ENCODE measurements at places on chromosomes 3 and 15.

GRCh38 chr3:174541708-174542315, 317.3 kb upstream of the NAALADL2 start:
- no peak for DNase-seq

DNA sequence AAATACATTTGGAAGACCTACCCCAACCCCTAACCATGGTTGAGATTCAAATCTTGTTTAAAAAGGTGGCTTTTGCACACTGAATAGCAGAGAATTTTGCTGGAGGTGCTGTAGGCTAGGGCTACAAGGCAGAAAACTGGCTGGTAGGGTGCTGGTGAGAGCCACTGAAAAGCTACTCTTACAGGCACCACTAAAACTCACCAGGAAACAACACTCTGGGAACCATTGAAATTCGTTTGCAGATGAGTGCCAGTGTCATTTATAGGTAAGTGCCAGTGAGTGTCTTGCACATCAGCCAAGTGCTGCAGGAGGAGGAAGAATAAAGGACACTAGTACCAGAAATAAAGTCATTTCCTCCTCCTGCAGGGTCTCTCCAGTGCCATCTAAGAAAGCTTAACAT, 610.2 kb downstream of the ZNF385D start:
- DNase-seq, result no peak

GRCh38 chr3:77279276-77279675, 239.4 kb downstream of the ROBO2 start:
- DNase-seq, result no peak

GRCh38 chr3:140924097-140924873, 17.4 kb upstream of the SLC25A36 start:
- DNase-seq, result no peak

GRCh38 chr15:25543196-25543595, 104.4 kb upstream of the UBE3A start:
- no peak for DNase-seq

- DNase-seq, result no peak
These were observed 307.2 kb upstream of the CNTN3 start for GRCh38 chr3:74921676-74922075.

DNA sequence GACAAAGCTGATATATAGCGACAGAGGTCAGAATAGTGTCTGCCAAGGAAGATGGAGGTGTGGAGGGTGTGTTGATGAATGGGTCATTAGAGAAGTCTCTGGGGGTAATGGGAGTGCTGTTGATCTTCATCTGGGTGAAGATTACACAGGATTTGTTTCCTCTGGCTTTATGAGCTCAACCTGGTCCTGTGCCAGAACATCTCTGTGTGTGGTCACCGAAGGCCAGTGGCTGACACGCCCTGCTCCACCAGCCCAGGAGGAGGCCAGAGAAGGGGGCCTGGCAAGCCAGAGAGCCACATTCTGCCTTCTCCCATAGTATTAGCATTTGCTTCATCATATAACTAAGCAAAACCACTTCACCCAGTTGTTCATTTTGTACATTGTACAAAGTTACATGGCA, 121.1 kb downstream of the ZNF621 start:
- no peak for DNase-seq

DNA sequence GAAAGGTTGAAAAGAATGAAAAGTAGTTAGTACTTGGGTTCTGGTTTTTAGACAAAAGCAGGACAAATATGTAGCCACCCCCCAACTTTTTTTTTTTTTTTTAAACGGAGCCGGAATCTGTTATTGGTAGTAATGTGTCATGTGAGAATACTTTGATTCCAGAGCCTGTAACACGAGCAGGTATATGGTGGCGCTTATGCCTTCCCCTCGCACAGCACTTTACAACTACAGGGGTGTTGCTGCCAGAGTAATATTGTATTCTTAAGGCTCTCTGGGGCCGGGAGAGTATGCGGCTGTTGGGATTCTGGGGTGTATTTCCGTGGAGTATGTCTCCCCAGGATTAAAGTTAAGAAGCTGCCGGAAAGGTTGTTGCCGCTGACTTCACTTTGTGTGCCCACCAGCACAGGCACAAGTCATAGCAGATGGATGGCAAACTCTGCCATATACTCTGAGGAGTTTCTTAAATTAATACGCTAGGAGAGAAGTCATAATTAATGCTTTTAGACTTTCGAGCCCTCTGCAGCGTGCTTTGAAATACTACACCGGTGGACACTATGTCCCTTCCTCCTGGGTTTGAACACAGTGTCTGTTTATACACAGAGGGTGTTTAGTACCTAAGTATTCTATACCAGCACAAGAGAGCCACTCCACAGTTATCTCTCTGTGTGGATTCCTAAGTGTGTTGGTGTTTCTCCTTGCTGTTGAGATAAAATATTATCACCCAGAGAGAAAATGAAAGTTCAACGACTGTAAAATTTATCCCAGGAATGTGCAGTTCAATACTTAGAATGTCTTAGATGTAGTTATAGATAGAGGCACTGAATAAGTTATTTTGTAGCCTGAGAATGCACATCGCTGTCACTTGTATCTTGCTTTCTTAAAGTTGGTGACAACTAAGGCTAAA, 1.4 kb downstream of the MBNL1 start:
- peak; percentile 30 for DNase-seq

- peak; percentile 87 for DNase-seq
These were observed 23.2 kb upstream of the TATDN2 start for GRCh38 chr3:10224794-10225665.

DNA sequence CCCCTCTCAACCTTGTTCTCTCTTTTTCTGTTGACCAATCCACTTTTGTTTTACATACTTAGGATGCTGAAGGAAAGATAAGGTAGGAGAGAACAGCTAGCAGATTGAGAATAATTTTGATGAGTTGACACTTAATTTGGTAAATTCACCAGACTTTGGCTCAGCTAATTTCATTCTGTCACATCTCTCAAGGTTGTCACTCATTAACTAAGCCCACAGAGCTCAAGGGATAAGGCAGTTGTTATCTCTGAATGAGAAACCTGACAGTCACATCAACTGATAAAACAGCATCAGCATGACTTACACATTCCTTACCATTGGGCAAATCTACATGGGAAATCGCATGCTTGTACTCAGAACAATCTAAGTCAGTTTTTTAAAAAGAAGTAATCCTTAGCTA, 591.4 kb downstream of the NLGN1 start:
- DNase-seq, result no peak

DNA sequence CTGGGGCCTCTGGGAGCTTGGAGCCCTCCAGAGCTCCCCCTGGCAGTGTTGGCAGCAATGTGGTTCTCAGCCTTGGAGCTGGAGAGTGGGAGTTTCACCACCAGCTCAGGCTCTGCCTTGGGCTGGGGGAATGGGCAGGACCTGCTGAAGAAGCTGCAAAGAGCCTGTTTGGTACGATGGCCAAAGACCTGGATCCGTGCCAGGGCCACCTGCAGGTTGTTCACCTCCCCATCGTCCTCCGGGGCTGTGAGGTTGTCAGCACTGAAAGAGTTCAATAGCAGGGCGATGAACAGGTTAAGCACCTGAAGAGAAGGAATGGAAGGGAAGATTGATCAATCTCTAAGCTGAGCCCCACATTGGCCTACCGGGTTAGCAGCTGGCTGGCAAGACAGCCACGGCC, 77.3 kb upstream of the SCN5A start:
- DNase-seq, result no peak

GRCh38 chr3:67495751-67496150, 158.7 kb downstream of the SUCLG2 start:
- no peak for DNase-seq

- DNase-seq, result no peak
These were observed 98.1 kb downstream of the LRRK1 start for GRCh38 chr15:101017093-101017754.

GRCh38 chr3:178048768-178049167, 487.5 kb upstream of the KCNMB2 start:
- DNase-seq, result no peak

GRCh38 chr3:144085964-144086363, 114.3 kb downstream of the DIPK2A start:
- peak; percentile 35 for DNase-seq

GRCh38 chr15:39625451-39625850, 44.6 kb downstream of the THBS1 start:
- DNase-seq, result no peak

- peak; percentile 67 for DNase-seq
These were observed 1.7 kb downstream of the RASSF1 start for GRCh38 chr3:50338965-50339364.

DNA sequence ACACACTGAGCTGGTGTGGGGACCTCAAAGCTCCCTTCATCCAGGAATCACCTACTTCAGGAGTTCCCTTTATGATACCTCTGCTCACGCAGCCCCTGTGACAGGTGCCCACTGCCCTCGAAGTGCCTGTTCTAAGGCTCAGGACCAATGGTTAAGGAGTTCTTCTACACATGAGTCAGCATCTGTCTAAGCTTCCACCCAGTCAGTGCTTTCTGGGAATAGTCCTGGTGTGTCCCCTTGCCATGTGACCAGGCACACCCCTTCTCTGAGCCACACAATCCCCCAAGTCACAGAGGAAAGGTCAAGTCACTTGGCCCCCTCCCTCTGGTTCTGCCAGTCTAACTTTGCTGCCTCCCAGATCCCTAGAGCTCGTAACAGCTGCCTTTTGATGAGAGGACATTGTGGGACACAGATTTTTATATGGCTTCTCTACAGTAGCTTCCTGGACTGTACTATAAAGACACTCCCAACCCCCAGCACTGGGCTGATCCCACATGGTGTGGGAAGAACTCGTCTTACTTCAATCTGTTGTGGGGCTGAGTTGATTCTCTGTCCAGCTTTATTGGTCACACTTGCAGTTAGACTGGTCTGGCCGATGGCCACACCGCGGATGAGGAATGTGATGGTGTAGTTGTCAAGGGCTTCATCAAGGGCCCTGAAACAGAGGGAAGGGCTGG, 78.8 kb downstream of the NUP210 start:
- DNase-seq, result no peak

GRCh38 chr3:184289426-184289938, 9.6 kb upstream of the PSMD2 start:
- DNase-seq, result peak; percentile 65

DNA sequence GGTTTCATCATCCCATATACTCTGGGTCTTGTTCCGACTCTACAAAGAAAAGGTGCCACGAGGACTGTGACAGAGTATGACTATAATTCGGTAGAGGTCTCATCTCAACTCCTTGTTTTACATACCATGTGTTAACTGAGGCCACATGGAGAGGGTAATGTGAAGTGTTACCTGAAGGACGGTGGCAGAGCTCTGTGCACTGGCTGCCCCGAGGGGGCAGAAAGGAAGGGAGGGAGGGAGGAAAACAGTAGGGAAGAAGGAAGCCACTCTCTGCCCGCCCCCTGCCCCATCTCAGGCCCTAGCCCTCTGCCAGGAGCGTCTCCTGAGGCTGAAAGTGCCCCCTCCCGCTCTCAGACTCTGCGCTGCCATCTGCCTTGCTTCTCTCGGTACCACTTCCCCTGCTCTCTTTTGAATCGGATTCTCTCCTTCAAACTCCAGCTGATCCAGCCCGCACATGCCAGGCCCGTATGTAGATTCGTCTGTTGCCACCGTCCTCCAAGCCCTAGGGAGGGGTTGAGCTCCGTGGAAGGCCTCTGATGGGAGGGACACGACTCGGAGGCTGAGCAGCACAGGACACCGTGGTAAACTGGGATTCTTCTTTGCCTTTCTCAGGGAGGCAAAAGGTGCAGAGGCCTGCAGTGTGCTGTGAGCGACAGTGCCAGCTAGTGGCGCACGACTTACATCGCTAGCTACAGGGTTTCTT, 70.5 kb upstream of the ATP10A start:
- peak; percentile 70 for DNase-seq

DNA sequence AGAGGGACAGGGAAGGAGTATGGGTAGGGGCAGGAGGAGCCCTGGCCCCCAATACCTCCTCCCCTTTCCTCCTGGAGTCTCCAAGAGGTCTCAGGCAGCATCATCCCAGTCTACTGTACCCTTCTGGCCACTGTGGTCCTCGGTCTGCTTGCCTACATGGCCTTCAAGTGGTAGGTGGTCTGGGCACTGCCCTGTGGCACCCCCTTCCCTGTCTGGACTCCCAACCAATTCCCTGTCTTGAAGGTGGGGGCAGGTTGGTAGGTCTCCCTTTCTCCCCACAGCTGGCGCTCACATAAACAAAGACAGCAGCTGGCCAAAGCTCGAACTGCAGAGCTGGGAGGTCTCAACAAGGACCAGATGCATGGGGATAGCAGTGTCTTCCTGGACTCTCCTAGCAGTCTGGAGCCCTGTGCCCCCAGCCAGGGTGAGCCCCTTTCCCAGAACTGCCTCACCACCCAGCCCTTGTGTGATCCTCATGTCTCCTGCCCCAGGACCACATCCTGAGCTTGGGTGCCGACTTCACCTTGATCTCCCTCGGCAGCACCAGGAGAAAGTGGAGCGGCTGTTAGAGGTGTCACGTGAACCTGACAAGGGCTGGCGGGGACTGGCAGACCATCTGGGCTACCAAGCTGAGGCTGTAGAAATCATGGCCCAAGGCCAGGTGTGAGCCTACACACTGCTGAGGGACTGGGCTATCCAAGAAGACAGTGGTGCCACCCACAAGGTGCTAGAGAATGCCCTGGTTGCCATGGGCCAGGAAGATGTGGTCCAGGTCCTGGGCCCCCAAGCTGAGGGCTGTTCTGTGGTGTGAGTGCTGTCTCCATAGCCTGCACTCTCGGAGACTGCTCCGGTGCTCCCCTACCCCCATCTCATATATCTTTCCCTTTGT, 33.1 kb downstream of the NBEAL2 start:
- no peak for DNase-seq

DNA sequence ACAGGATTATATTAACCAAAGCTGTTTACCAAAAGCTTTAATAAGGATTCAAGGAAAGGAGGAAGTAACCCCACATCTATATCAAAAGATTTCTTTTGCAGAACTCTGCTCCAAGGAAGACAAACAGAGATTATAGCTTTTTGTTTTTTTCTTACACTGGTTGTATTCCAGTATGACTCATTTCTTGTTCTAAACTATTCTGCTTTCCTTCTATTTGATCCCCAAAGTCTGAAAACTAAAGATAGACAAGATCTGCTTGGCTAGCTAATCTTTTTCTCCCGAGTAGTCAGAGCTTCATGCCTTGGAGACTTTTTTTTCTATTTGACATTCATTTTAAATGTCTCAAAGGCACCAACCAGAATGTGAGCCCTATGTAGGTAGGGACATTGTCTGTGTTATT, 36.8 kb upstream of the FRMD5 start:
- no peak for DNase-seq

- DNase-seq, result peak; percentile 85
These were observed 42.2 kb downstream of the BHLHE40 start for GRCh38 chr3:5021116-5022092.
